Stimulated activated CD8-positive, alpha-beta memory T cell treated with anti-CD3 and anti-CD28 coated beads, Interleukin-7, amount 100 ng/mL, for 24 hours (primary cell): ENCODE measurements at places on chromosomes 2 and 18.

- no peak for DNase-seq
These were observed 102.2 kb upstream of the TAF1B start for GRCh38 chr2:9741110-9741509.

- no peak for DNase-seq
These were observed 38.0 kb downstream of the BIN1 start for GRCh38 chr2:127069003-127069402.

GRCh38 chr2:226652369-226652768 lies 147.3 kb downstream of the IRS1 start:
- DNase-seq = no peak

DNA sequence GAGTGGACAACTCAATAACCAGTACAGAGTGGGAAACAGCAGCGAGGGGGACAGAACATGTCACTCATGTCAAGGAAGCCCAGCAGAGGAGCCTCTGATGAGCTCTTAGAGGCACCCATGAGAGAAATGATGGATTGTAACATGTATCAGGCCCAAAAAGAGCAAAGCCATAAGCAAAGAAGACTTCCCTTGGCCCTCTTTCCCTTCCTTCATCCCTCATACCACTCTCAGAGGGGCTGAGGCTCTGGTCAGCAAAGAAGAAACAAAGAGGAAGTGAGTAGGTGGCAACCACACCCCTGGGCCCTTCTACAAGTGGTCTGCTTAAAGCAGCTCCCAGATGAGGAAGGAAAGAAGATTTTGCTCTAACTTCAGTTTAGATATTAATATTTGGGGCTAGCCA lies 112.8 kb downstream of the CDC42EP3 start:
- no peak for DNase-seq

DNA sequence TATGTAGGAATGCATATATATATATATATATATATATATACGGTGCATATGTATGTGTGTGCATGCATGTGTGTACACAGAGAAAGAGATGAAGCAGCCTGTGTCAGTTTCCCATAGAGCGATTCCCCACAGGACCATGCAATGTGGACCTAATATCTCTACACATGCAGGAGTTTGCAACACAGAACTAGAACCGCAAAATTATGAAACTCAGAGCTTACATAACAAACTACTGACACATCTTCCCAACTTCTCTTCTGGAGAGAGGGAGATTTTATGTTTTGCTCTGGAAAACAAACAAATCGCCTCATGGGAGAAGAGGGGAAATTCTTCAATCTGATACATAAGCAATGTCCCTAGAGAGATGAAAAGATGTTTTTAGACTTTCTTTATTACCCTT lies 377.2 kb downstream of the LRATD1 start:
- DNase-seq = no peak

DNA sequence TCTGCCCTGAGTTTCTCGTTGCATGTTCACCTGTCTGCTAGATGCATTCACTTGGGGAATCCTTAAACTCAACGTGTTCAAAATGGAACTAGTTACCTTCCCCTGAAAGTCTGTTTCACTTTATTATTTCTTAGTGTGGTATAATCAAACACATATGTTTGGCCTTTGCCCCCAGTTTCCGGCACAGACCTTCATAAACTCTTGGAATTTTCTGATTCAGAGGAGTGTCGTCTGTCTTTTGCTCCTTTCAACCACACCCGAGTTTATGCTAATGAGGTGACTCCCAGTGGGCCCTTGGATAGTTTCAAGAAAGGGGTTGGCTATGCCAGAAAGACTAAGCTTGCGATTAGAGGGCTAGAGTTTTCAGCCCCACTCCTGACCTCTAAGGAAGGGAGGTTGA lies 198.9 kb downstream of the CDCA7 start:
- no peak for DNase-seq

GRCh38 chr2:210555555-210555954 lies 844 bp upstream of the CPS1 start:
- no peak for DNase-seq

DNA sequence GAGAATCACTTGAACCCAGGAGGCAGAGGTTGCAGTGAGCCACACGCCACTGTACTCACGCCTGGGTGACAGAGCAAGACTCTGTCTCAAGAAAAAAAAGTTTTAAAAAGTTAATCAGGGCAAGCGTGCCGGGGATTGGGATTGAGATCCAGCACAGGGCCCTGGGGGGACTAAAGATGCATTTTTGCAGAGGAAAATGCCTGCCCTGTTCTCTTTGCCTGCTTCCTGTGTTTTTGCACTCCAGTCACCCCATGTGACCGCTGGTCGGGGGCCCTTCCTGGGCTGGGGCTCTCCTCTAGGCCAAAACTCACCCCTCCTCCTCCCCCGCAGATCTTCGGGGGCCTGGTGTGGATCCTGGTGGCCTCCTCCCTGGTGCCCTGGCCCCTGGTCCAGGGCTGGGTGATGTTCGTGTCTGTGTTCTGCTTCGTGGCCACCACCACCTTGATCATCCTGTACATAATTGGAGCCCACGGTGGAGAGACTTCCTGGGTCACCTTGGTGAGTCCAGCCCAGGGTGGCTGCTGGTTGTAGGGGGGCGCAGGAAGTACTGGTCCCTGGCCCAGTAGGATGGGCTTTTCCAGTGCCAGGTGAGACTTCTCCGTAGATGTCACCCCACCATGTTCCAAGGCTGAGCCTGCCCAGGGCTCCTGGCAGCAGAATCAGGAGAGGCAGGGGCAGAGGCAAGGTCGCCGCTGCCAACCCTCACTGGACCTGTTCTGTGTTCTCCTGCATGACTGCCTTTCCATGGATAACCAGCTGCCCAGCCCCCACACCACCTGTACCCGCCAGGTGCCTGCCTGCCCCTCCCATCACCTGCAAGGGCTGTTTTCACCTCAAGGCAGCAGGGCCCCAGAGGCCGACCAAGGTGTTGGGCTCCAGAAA lies 22.4 kb downstream of the MAL start:
- DNase-seq = no peak

GRCh38 chr2:37589298-37589697 lies 82.1 kb downstream of the CDC42EP3 start:
- no peak for DNase-seq

GRCh38 chr2:101355401-101356054 lies 31.8 kb downstream of the CREG2 start:
- DNase-seq = no peak

- DNase-seq = no peak
These were observed 22.0 kb downstream of the NPPC start for GRCh38 chr2:231904161-231904611.

DNA sequence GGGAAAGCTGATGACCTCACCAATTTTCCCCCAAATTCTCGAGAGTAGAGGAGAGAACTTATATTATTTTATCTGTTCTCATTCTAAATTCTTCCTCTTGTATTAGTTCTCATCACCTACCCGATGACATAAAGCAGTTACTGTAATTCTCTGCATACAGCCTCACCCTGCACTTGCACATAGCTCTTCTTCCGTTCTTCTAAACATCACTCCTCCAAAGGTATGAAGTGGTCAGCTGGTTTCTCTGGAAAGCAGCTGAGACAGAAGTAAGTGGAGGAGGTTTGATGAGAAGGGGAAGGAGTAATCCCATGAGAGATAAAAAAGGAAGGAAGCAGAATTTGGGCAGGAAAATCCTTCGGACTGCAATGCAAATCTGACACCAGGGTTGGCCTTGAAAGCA lies 39.0 kb downstream of the FBXO48 start:
- DNase-seq = no peak

- DNase-seq = no peak
These were observed 120.9 kb upstream of the CDH19 start for GRCh38 chr18:66724664-66725356.

DNA sequence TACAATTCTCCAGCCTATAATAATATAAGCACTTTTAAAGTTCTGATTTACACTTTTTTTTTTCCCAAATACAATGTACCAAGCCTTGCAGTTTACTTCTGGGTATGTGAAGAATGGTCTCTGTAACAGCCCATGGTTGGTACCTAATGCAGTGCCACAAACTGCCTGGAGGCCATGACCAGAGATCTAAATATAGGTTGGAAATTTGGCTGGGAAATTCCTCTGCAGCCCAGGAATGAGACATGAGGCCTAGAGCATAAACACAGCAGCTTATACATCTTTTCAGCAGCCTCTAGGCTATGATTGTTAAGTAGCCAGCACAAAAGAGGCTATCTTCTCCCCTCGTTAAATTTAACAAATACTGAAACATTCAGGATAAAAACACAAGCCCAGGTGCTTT lies 432.0 kb upstream of the FAM98A start:
- DNase-seq = no peak

- DNase-seq = no peak
These were observed 105.6 kb upstream of the STK17B start for GRCh38 chr2:196277002-196277401.

DNA sequence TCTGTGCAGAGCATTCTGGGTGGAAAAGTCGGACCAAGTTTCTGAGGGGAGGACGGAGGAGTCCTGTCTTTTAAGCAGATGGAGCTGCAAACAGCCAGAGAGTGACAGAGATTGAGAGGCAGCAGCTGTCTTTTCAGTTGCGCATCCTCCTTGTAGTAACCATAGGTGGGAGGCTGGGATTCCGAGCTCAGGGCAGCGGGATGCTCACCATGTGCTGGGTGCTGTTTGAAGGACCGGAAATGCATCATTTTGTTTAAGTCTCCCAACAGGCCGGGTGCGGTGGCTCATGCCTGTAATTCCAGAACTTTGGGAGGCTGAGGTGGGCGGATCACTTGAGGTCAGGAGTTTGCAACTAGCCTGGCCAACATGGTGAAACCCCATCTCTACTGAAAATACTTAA lies 93.4 kb downstream of the AGAP1 start:
- DNase-seq = no peak
